ENCODE measurements at places on chromosomes 3 and 15. TPM values are rescaled to one million over a fixed set of nuclear protein-coding genes. Genes with fewer than 3 reads are reported as not detected.

- DNase-seq, result no peak
Measured at GRCh38 chr15:22973286-22973685, 6.9 kb downstream of the CYFIP1 start.

Gene IL17RE
- 88.7 TPM for total RNA-seq

GRCh38 chr3:128849911-128850455 is 29.4 kb upstream of the ACAD9 start:
- DNase-seq, result no peak

Gene LRTM1
- total RNA-seq, result not detected

DNA sequence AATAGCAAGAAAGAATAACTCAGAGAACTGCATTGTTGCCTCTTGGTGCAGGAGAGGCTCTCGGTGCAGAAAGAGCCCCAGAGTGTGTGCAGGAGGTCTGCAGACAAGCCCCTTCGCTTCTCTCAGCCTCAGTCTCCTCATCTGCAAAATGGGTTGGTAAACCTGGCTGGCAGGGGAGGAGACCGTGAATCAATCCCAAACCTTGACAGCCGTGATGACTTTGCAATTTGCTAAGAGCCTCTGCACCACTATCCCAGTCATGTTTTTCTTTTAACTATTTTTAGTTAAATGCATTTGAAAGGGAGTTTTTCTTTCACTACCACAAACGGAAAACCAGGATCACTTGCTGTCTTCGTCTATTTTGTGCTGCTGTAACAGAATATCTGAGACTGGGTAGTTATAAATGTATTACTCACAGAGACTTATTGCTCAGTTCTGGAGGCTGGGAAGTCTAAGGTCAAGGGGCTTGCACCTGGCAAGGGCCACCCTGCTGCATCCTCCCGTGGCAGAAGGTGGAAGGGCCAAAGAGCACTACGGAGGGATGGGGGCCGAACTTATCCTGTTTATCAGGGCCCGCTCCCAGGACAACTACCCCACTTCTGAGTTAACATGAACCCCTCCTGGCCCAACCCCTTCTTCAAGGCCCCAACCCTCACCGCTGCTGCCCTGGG is 14.2 kb upstream of the IQSEC1 start:
- DNase-seq, result no peak

DNA sequence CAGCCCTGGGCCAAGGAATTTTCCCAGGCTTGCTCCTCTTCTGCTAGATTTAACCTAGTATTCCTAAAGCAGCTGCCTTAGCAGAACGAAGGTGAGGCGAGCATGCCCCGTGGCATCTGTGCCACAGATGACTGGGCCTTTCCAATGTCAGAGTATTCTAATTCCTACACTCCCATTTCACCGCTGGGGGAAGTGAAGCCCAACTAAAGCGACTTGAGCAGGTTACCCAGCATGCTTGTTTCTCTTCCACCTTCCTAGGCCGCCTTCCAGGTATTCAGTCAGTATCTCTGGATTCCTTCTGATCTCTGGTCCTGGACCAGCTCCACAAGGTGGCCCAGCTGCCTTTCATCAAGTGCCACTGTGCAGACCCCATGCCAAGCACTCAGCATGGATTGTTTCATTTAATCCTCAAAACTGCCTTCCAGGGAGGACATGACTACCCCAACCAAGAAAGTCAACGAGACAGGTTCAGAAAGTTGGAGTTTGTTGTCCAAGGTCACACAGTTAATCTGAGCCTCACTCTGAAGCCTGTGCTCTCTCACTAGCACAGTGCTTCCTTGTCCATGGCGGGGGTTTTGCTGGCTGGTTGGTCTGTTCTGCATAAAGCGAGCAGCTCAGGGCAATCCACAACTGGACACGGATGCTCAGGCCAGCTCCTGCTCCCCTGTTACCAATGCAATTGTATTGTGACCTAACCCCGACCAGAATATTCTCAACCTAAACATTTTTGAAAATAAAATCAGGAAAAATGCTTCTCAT is 15.1 kb downstream of the MYO5C start:
- DNase-seq, result no peak

DNA sequence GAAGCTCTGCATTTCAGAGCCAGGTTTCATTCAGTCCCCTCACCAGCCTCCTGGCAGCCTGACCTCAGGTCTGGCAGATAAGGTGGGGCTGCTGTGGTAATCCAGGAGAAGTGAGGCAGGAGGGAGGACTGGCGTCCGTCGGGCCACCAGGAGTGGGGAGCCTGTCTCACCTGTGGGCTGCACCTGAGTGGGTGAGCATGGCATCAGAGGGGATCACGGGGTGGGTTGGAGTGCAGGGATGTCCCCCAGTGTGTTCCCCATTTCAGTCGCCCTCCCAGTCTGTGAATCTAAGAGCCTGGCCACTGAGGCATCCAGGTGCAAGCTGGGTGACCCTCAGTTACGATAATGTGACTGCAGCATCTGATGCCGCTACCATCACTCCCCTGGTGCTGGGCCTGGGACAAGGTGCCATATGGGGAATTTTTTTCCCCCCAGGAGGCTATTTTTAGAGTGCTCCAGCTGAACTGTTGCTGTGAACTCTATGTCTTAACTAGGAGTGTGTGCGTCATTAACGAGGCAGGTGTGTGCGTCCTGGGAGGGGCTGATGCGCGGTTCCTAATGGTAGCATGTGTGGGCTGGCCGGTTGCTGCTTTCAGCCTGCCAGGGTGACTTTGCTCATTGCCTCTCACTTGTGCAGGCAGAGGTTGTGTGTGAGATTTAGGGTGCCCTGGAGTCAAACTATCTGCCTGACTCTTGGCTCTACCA is 165.2 kb downstream of the SLCO3A1 start:
- DNase-seq, result no peak

DNA sequence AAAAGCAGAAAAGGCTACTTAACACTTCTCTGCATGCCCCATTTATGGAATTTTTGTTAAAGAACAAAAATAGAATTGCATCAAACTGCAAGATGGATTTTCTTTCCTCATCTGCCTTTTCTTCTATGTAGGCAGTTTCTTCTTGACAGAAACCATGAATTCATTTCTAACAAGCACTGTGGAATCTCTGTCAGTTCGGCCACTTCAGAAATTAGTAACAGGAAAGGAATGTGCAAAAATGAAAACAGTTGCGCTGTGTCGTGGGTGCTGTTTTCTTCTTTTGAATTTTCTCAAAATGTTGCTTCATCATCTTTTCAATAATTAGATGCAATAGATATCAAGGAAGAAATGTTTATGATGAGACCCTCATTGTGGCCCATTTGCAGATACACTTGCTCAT is 151.6 kb downstream of the FOXB1 start:
- no peak for DNase-seq

DNA sequence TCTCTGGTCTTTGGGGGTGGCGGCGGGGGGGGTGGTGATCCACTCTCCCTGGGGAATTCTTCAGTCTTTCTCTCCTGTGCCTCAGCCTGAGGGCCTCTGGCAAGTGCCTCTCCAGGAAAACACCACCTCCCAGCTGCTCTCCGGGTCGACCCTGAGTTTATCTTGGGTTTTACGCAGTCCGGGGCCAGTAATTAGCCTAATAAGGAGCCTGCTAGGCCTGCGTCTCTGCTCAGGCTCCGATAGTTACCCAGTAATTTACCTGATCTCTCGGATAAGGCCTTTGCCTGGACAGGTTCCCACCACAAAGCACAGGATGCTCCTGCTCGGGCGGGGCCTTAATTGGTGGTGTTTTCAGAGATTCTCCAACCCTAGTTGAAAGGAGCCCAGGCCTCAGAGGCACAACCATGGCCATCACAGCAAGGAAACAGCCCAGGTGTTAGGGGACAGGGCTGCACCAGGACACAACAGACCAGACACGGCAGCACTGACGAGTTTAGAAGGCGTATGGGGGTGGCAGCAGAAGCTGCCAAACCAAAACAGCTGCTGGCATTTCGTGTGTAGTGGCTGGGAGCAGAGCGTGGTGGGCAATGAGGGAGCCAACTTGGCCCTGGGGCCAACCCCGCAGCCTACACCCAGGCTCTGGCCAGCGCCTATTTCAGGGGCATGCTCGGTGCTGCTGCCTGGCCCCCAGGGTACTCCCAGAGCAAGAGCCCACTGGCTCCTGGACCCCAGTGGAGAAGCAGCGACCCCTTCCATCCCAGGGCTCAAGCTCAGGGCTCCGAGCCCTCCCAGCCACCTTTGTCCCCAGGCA is 71.4 kb downstream of the KLF13 start:
- no peak for DNase-seq

DNA sequence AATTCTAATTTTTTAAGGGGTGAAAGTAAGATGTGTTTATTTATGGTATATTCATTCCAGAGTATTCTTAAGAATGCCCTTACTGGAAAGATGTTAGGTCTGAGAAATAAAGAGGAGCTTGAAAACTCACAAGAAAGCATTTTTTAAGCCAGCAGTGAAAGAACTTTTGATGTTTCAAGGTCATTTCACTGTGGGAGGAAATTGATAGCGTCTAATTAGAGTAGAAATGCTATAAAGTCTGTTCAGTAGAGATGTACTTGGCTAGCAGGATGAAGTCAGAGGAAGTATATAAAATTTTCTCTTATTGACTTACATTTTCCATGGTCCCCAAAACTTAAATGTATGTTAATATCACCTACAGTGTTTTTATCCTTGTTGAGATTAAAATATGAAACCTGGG is 354.6 kb downstream of the CNTN6 start:
- no peak for DNase-seq

DNA sequence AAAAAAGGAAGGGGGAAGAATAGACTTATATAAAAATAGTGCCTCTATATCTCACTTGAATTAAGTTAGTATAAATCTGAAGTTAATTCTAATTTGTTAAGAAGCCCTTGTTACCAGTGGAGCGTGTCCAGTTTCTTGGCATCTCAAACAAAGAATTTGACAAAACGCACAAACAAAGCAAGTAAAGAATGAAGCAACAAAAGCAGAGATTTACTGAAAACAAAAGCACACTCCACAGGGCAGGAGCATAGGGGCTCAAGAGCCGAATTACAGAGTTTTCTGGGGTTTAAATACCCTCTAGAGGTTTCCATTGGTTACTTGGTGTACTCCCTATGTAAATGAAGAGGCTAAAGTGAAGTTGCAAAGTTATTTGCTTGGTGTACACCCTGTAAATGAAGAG is 34.0 kb upstream of the GK5 start:
- no peak for DNase-seq

DNA sequence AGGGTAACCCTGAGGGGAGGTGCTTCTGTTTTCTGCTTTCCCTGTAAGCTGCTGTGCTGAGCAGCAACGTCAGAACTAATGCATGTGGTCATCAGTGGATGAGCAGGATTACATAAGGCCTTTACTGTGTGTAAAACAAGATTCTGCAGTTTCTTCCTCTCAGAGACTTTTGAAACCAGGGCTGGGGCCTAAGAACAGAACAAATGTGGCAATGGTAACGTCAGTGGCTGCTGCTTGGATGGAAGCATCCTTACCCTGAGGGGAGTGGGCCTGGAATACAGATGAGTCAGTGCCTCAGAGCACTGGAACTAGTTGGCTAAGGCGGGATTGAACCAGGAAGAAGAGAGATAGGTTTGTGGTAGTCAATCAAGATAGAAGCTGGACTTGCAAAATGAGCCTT is 180.2 kb upstream of the KCNH8 start:
- DNase-seq, result no peak

- no peak for DNase-seq
Measured at GRCh38 chr3:145620002-145620401, 541.0 kb downstream of the PLOD2 start.

GRCh38 chr3:25107918-25108617 is 320.0 kb upstream of the RARB start:
- no peak for DNase-seq

Gene LRRC31
- 62.9 TPM for total RNA-seq

Gene SRGAP3
- 7.9 TPM for total RNA-seq

DNA sequence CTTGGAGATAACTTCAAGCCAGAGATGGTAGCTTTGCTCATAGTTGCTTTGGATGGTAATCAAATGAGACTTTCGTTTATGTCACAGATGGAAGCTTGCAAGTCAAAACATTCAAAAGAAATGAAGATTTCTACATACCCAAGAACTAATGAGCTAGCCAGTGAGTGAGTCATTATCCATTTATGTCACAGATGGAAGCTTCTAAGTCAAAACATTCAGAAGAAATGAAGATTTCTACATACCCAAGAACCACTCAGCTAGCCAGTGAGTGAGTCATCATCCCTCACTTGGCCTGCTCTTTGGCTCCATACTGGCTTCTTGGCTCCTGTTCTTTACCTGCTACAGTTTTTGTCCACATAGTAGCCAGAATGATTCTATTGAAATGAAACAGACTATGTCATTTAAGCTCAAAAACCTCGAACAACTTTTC is 559.8 kb upstream of the CBLB start:
- DNase-seq, result no peak

- DNase-seq, result no peak
Measured at GRCh38 chr15:45606413-45606812, 19.2 kb downstream of the BLOC1S6 start.
